Lung (tissue), 17 donors: ENCODE measurements at places on chromosomes 6 and 20. TPM values are rescaled to one million over a fixed set of nuclear protein-coding genes. Genes with fewer than 3 reads are reported as not detected.

DNA sequence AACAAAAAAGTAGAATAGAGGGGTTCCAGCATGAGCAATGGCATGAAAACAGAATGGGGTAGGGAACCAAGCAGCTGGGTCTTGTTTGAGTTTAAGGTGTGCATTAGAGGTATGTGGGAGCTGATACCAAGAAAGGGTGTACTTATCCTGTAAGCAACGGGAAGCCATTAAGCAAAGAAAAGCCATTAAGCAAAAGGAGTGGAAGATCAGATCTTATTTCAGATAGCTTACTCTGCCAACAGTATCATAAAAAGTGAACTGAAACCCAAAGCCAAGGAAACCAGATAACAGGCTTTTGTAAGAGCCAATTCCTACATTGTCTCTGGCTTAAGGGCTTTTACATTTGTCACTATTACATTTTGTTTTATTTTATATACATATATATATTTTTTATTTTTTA is 21.3 kb upstream of the BEND6 start:
- no peaks in the 10 kb centered on the region for H3K36me3 ChIP-seq
- no peak for DNase-seq
- H3K27me3 ChIP-seq, result no peaks in the 10 kb centered on the region
- no peak overlapping the region for H3K4me3 ChIP-seq
- H3K27ac ChIP-seq, result no peak overlapping the region

DNA sequence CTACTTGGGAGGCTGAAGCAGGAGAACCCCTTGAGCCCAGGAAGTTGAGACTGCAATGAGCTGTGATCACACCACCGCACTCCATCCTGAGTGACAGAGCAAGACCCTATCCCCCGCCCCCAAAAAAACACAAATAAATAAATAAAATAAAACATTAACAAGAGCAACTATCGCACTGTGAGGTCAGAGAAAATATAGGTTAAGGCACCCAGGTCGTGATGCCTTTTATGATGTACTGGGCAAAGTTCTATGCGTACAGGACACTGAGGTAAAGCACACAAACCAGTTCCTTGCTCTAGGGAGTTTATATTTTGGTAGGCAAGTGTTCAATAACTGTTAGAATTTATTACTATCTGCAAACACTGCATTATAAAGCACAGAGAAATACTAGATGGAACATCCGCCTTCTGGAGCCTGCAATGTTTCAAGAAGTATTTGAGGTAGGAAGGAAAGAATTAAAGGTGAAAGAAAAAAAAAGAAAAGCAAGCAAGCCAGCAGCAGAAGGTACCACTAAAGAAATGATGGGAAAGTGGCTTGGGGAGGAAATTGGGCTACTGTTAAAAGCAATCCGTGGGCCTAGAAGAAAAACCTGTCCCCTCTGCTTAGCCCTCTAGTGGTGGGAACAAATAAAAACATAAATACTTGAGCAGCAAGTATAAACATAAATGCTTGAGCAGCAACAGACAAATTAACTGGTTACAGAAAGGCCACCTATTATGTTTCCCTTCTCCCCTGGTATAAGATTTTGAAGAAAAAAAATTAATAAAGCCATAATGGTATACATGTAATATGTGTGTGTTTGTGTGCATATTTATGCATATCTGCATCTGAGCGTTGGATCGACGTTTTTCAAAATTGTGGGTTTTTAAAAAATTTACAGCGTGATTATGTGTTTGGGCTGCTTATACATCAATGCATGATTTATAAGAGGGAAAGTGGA is 128.0 kb downstream of the PHACTR1 start:
- no peaks in the 10 kb centered on the region for H3K27me3 ChIP-seq
- H3K36me3 ChIP-seq, result no peaks in the 10 kb centered on the region
- no peak overlapping the region for H3K27ac ChIP-seq
- H3K4me3 ChIP-seq, result no peak overlapping the region
- H3K4me1 ChIP-seq, result no peaks in the 10 kb centered on the region
- no peak for DNase-seq

- no peak overlapping the region for H3K27ac ChIP-seq
- DNase-seq, result no peak
- no peaks in the 10 kb centered on the region for H3K36me3 ChIP-seq
- H3K4me1 ChIP-seq, result peaks cover 56% of the 10 kb centered on the region
- H3K4me3 ChIP-seq, result no peak overlapping the region
These were observed 11.2 kb downstream of the CASS4 start for GRCh38 chr20:56423211-56423610.

- no peak for DNase-seq
- no peaks in the 10 kb centered on the region for H3K36me3 ChIP-seq
These were observed 113.7 kb upstream of the BCLAF1 start for GRCh38 chr6:136403110-136403980.

- no peak overlapping the region for H3K4me3 ChIP-seq
- DNase-seq, result no peak
These were observed 267.0 kb downstream of the TMEM242 start for GRCh38 chr6:157056275-157056674.

DNA sequence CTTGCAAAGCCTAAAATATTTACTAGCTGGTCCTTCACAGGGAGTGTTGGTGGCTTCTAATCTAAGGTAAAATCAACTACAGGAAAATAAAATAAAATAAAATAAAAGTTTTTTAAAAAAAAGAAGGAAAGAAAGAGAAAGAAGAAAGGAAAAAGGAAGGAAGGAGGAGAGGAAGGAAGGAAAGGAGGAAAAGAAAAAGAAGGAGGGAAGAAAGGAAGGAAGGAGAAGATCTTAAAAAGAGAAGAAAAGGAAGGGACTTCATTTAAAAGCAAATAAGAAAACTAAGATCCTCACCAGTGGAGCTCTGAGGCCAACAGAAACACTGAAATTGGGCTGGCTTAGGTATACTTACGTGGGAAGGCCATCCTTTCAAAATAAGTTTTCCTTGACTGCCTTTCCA is 178.4 kb downstream of the TSHZ2 start:
- H3K27me3 ChIP-seq, result no peaks in the 10 kb centered on the region
- no peak for DNase-seq
- no peak overlapping the region for H3K27ac ChIP-seq
- no peak overlapping the region for H3K4me3 ChIP-seq
- H3K36me3 ChIP-seq, result no peaks in the 10 kb centered on the region

DNA sequence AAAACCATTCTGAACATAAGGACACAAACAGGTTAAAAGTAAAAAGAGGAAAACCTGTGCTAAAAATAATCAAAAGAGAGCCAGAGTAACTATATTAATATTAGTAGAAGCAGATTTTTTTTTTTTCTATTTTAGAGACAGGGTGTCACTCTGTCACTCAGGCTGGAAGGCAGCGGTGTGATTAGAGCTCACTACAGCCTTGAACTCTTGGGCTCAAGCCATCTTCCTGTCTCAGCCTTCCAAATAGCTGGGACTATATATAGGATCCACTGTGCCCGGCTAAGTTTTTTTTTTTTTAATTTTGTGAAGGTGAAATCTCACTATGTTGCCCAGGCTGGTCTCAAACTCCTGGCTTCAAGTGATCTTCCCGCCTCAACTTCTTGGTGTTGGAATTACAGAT is 33.4 kb upstream of the PLN start:
- H3K4me3 ChIP-seq, result no peak overlapping the region
- H3K27me3 ChIP-seq, result no peaks in the 10 kb centered on the region
- H3K36me3 ChIP-seq, result no peaks in the 10 kb centered on the region
- H3K27ac ChIP-seq, result no peak overlapping the region

- H3K36me3 ChIP-seq, result no peaks in the 10 kb centered on the region
- DNase-seq, result no peak
- no peaks in the 10 kb centered on the region for H3K4me1 ChIP-seq
- no peak overlapping the region for H3K27ac ChIP-seq
- H3K4me3 ChIP-seq, result no peak overlapping the region
These were observed 37.4 kb downstream of the GCNT2 start for GRCh38 chr6:10558565-10558964.

DNA sequence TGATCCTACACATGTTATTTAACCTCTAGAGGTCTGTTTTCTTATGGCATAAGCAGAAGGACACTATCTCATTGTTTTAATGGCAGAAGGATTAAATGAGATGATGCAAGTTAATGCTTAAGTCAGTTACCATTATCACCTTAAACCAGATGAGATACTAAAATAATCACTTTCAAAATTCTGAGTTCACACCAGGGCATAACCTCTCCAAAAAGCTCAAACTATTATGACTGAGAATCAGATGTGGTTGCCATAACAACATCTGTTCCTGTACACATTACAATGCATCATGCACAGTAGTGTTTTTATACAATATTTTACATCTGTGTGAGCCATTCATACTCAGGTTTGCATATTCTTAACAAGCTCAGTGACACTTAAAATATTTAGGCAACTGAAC is 10.2 kb downstream of the ADNP start:
- H3K27me3 ChIP-seq, result no peaks in the 10 kb centered on the region
- H3K4me3 ChIP-seq, result no peak overlapping the region
- H3K36me3 ChIP-seq, result no peaks in the 10 kb centered on the region
- DNase-seq, result no peak
- peaks cover 8% of the 10 kb centered on the region for H3K4me1 ChIP-seq

PROKR2 gene
- not detected for total RNA-seq
